ENCODE measurements at places on chromosomes 3 and 15. TPM values are rescaled to one million over a fixed set of nuclear protein-coding genes. Genes with fewer than 3 reads are reported as not detected.

JMJD7 gene
- 20.1 TPM for total RNA-seq

PRR20G gene
- total RNA-seq: not detected

KLF15 gene
- total RNA-seq: 0.19 TPM

GPR156 gene
- total RNA-seq: not detected

CD96 gene
- 60.5 TPM for total RNA-seq

CFAP92 gene
- not detected for total RNA-seq

FBXO45 gene
- 25.9 TPM for total RNA-seq

P2RY13 gene
- total RNA-seq: not detected

LRRK1 gene
- total RNA-seq: 2.1 TPM

GRCh38 chr15:100454148-100454547, 74.6 kb downstream of the CERS3 start:
- no peak overlapping the region for H3K27ac ChIP-seq
- DNase-seq: no peak
- no peak overlapping the region for H3K4me3 ChIP-seq
- H3K4me1 ChIP-seq: no peaks in the 10 kb centered on the region
- no peaks in the 10 kb centered on the region for H3K27me3 ChIP-seq

- H3K36me3 ChIP-seq: no peaks in the 10 kb centered on the region
- no peak overlapping the region for H3K4me3 ChIP-seq
- DNase-seq: no peak
- no peaks in the 10 kb centered on the region for H3K4me1 ChIP-seq
These were observed 278.4 kb upstream of the UBE2E1 start for GRCh38 chr3:23527326-23527725.

- no peak for DNase-seq
- peak overlapping the region; percentile 22 for H3K27ac ChIP-seq
- H3K4me3 ChIP-seq: peak overlapping the region; percentile 57
- H3K27me3 ChIP-seq: no peaks in the 10 kb centered on the region
These were observed 9.6 kb downstream of the ARHGEF3 start for GRCh38 chr3:56792193-56792592.

GRCh38 chr3:99702953-99703943, 64.9 kb downstream of the COL8A1 start:
- no peak for DNase-seq
- H3K36me3 ChIP-seq: no peaks in the 10 kb centered on the region
- H3K4me1 ChIP-seq: no peaks in the 10 kb centered on the region
- H3K27ac ChIP-seq: no peak overlapping the region
- H3K27me3 ChIP-seq: peaks cover 6% of the 10 kb centered on the region

- no peaks in the 10 kb centered on the region for H3K36me3 ChIP-seq
- no peak for DNase-seq
- no peak overlapping the region for H3K27ac ChIP-seq
- no peaks in the 10 kb centered on the region for H3K27me3 ChIP-seq
- no peak overlapping the region for H3K4me3 ChIP-seq
- H3K4me1 ChIP-seq: peaks cover 15% of the 10 kb centered on the region
These were observed 27.0 kb upstream of the LPP start for GRCh38 chr3:188126934-188127333.

DNA sequence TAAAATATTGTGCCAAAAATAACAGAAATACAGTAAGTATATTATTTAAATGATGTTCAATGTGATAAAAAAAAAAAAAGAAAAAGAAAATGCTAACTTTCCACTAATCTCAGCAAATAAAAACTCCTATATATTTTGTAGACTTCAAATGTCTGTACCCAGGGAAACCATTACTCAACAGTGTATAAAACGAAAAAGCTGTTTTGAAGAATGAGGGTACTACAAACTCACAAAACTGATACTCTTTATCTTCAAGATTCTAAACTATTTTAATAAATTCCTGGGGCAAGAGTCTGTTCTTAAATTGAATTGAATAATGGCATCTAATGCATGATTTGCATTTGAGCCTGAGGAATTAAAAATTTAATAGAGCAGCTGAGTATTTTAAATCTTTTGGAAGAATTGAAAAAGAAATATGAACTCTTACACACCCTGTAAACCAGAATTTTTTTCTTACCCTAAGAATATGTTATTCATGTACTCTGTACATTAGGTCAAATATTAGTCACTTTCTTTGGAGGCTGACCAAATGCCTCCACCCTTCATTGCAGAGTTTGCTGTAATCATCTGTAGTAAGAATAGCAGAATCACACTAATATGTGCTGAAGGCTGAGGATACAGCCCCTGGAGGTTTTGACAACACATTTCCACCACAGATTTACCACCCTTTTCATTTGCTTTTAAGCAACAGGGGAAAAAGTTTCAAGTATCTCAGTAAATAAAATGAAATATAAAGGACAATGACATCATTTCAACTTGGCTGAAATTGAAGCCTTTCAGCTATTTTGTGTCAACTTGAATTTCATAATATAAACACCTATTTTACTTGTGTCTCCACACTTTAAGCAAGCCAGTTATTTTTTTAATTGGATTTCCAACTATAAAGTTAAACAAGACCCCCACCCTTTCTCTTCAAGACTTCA, 79.7 kb downstream of the FBN1 start:
- H3K4me3 ChIP-seq: no peak overlapping the region
- no peaks in the 10 kb centered on the region for H3K4me1 ChIP-seq
- DNase-seq: no peak
- H3K27me3 ChIP-seq: peaks cover 17% of the 10 kb centered on the region
- no peak overlapping the region for H3K27ac ChIP-seq

DNA sequence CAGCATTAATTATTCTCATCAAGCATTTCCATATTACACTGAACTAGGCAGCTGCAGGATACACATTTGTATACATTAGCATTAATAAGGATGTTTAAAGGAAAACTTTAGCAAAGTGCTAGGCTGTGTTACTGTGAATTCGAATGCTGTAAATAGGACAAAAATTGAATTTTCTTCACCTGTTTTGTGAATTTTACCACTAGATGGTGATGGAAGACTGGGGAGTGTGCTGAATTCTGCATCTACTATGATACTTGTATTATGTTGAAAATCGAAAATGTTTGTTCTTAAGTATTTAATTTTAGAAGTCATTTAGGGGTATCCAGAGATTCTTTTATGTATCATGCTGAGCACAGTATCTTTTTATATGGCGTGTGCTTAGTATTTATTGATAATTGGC, 12.3 kb upstream of the P2RY14 start:
- peak; percentile 54 for DNase-seq
- H3K4me3 ChIP-seq: no peak overlapping the region

DNA sequence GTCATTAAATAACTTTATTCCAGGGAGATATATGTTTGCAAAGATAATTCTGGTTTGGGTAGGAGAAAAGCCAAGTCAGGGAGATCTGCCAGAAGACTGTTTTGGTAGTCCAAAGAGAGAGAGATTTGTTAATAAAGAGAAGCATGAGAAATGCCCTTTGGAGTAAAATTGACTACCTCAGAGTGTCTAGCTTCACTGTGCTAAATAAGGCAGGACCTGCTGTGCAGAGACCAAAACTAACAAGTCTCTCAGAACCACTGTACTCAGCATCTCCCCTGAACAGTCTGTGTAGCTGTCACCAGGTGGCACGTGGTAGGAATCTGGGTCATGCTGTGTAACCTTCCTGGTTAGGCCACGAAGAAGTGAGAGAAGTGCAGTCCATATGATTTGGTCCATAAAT, 31.6 kb upstream of the SLC35G2 start:
- peak overlapping the region; percentile 33 for H3K4me3 ChIP-seq
- H3K27me3 ChIP-seq: peaks cover 7% of the 10 kb centered on the region
- peak overlapping the region; percentile 63 for H3K27ac ChIP-seq
- DNase-seq: peak; percentile 73
- H3K4me1 ChIP-seq: peaks cover 13% of the 10 kb centered on the region

GRCh38 chr3:157125101-157125500, 34.8 kb downstream of the CCNL1 start:
- H3K27ac ChIP-seq: no peak overlapping the region
- H3K4me1 ChIP-seq: peaks cover 45% of the 10 kb centered on the region
- no peaks in the 10 kb centered on the region for H3K27me3 ChIP-seq
- no peak overlapping the region for H3K4me3 ChIP-seq

DNA sequence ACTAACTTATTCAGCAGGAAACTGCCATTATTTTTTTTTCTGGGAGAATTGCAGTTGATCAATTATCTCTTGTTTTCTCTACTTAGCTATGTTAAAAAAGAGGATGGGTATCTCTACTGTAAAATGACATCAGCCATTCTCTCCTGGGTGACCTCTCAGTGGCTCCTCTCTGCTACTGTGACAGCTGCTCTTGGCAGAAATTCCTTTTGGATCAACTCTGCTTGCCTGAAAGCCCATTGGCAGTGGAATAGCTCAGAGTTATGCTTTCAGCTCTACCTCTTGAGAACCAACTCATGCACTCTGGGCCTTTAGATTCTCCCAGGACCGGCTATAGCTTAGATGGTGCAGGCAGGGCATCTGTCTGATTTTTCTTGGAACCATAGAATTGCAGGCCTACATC, 99.9 kb upstream of the GAP43 start:
- no peaks in the 10 kb centered on the region for H3K36me3 ChIP-seq
- no peak overlapping the region for H3K27ac ChIP-seq

GRCh38 chr15:67992834-67993233, 61.3 kb upstream of the PIAS1 start:
- H3K4me1 ChIP-seq: no peaks in the 10 kb centered on the region
- H3K4me3 ChIP-seq: no peak overlapping the region
- H3K27ac ChIP-seq: no peak overlapping the region
- H3K27me3 ChIP-seq: peaks cover 2% of the 10 kb centered on the region
- DNase-seq: no peak

GRCh38 chr3:181009225-181009624, 19.7 kb upstream of the DNAJC19 start:
- no peak for DNase-seq
- H3K27me3 ChIP-seq: no peaks in the 10 kb centered on the region
- no peak overlapping the region for H3K4me3 ChIP-seq
- no peaks in the 10 kb centered on the region for H3K36me3 ChIP-seq
- no peak overlapping the region for H3K27ac ChIP-seq
- H3K4me1 ChIP-seq: peaks cover 3% of the 10 kb centered on the region

GRCh38 chr15:71780115-71780976, 30.0 kb upstream of the NR2E3 start:
- H3K4me1 ChIP-seq: peaks cover 15% of the 10 kb centered on the region
- DNase-seq: peak; percentile 78
- H3K27me3 ChIP-seq: peaks cover 2% of the 10 kb centered on the region
- no peaks in the 10 kb centered on the region for H3K36me3 ChIP-seq

Measured in activated CD4-positive, alpha-beta T cell treated with anti-CD3 and anti-CD28 coated beads, Interleukin-2, amount 10 ng/mL, durations not matched to agents 24 days and 14 days (primary cell).